ENCODE measurements at places on chromosomes 2 and 18. TPM values are rescaled to one million over a fixed set of nuclear protein-coding genes. Genes with fewer than 3 reads are reported as not detected.

- 0 out of 2 replicates have a peak overlapping the region, but pooled peaks have one; percentile 27 for H3K27ac ChIP-seq
- H3K4me3 ChIP-seq, result peak overlapping the region; percentile 65
Measured at GRCh38 chr2:42809819-42810120, 17.4 kb upstream of the HAAO start.

DNA sequence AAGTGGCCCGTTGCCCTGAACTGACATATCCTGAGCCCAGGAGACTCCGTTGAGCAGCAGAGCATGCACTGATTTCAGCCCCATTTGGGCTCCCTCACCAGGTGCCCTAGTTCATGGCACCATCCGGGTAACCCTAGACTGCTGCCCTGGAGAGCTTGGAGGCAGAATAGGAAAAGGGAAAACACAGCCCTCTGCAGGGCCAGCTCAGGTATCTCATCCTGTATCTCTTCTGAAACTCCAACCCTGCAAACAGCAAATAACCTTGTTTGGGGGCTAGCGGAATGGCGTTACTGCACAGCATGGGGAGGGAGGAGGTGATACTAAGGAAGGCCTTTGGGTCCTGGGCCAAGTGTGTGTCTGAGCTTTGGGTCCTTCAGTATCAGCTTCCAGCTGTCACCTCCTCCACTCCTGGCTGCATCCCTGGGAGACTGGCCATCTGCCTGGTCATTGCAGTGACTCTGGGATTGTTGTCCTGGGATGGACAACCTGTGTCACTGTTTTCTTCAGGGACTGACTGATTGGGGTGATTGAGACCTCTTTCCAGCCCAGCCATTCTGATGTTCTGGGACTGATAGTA, 233.8 kb upstream of the SKOR2 start:
- H3K4me1 ChIP-seq, result peaks cover 4% of the 10 kb centered on the region
- no peaks in the 10 kb centered on the region for H3K36me3 ChIP-seq
- no peaks in the 10 kb centered on the region for H3K27me3 ChIP-seq
- H3K27ac ChIP-seq, result no peak overlapping the region

DNA sequence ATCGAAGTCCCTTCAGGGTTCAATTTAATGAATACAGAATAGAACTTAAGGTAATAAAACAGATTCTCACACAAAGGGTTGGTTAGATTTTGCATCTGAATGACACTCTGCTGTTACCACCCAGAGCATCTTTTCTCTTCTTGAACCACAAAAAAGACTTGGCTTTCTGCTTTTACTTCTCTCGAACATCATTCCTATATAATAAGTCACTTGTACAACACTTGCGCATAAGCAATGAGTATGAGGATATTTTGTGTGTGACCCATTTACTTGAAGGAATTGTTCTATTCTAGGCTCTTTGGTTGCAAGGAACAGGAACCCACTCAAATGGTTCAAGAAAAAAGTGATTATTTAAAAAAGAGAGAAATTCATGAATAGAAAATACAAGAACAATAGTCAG, 126.2 kb downstream of the NUP35 start:
- no peaks in the 10 kb centered on the region for H3K36me3 ChIP-seq

DNA sequence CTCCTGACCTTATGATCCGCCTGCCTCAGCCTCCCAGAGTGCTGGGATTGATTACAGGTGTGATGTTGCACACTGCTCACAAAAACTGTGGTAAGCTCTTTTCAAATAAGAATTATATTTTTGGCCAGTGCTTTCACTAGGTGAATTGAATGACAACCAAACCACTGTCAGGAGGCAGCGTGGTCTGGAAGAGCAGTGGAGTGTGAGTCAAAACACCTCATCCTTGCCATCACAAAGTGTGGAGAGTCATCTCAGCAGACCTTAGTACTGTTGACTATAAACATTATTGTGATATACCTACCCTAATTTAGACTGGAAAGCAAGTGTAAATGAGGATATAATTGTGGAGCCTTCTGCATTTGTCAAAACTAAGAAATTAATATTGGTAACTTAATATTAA, 61.3 kb downstream of the UBE2E3 start:
- DNase-seq, result no peak
- H3K36me3 ChIP-seq, result no peaks in the 10 kb centered on the region
- no peaks in the 10 kb centered on the region for H3K27me3 ChIP-seq
- no peak overlapping the region for H3K27ac ChIP-seq

The CYP26B1 gene
- total RNA-seq, result 0.42 TPM

DNA sequence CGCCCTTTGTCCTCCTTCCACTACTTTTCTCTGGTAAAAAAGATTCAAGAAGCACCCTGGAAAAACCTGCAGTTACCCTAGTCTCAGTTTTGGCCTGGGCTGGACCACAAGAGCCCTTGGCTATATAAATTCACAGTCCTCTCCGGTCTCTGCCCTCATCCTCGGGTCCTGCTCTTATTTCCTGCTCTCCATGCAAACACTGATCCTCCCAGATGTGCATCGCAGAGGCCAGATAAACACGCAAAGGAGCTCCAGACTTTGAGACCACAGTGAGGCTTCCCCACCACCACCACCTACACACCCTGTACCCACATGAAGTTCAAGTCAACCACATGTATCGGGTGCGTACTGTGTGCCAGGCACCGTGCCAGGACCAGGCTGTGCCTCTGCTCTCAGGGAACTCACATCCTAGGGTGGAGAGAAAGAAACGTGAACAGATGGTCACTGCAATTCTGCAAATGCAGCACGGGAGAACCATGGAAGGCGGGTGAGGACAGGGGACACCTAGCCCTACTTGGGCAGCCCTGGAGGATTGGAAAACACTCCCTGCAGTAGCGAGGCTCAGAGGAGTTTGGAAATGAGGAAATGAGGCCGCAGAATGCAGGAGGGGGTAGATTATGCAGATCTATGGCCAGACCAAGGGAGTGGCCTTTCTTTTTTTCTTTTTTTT, 7.4 kb downstream of the CTDSP1 start:
- H3K27me3 ChIP-seq, result no peaks in the 10 kb centered on the region
- peaks cover 8% of the 10 kb centered on the region for H3K36me3 ChIP-seq
- H3K4me1 ChIP-seq, result peaks cover 22% of the 10 kb centered on the region
- no peak for DNase-seq
- H3K27ac ChIP-seq, result peak overlapping the region; percentile 96

The PLCL1 gene
- 0.11 TPM for total RNA-seq

DNA sequence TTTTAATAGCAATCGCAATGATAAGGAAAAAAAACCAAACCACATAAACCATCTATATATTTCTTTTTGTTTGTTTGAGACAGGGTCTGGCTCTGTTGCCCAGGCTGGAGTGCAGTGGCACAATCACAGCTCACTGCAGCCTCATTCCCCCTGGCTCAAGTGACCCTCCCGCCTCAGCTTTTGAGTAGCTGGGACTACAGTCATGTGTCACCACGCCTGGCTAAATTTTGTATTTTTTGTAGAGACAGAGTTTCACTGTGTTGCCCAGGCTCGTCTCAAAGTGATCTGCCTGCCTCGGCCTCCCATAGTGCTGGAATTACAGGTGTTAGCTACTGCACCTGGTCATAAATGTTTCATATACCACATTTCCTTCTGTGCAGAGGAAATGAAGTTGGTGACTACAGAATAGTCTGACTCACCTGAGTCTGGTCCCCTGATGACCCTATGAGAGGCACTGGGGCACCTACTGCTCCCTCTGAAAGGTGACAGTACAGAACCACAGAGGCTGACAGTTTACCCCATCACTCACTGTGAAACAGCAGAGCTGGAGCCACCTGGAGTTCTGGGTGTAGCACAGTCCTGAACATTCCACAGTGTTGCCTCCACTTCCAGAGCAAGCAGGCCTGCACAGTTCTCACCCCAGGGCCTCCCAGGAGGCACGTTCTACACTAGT, 183.7 kb upstream of the PXDN start:
- no peaks in the 10 kb centered on the region for H3K27me3 ChIP-seq
- no peak overlapping the region for H3K27ac ChIP-seq
- 0 out of 2 replicates have a peak, but pooled peaks cover 4% of the 10 kb centered on the region for H3K4me1 ChIP-seq
- H3K36me3 ChIP-seq, result no peaks in the 10 kb centered on the region
- H3K4me3 ChIP-seq, result no peak overlapping the region

DNA sequence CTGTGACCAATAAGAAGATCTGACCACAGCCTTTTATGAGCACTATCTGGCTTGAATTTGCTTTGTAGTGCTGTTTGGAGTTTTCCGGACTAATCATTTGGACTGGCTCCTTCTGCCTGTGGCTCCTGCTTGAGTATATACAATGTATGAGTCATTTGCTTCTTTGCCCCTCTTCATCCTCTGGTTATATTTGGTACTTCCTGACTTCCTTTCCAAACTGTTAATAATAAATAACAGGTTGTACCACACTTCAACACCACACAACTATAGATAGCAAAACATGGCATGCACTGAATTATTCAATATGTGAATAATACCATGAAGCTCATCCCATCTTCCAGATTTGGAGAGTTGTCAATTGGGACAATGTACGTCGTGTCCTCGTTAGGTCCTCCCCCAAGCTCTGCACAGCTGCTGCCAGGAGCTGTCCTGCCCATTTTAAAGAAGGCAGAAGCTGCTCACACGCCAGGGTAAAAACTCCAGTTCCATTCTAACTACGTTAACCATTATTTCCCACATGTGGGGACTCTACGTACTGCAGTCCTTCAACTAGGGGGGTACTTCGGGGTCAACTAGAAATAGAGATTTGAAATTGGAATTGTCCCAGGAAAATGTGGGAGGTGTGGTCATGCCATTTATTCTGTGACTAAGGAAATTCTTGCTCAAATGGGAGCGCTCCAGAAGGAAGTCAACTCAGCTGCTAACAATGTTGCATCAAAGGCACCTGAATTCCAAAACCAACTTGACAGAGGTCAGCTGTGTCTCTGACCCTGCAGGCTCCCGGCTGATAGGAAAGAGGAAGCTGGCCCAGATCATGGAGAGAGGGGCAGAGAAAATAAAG, 38.1 kb downstream of the ST8SIA5 start:
- no peak for DNase-seq
- no peak overlapping the region for H3K4me3 ChIP-seq
- H3K27ac ChIP-seq, result no peak overlapping the region
- H3K4me1 ChIP-seq, result peaks cover 16% of the 10 kb centered on the region

DNA sequence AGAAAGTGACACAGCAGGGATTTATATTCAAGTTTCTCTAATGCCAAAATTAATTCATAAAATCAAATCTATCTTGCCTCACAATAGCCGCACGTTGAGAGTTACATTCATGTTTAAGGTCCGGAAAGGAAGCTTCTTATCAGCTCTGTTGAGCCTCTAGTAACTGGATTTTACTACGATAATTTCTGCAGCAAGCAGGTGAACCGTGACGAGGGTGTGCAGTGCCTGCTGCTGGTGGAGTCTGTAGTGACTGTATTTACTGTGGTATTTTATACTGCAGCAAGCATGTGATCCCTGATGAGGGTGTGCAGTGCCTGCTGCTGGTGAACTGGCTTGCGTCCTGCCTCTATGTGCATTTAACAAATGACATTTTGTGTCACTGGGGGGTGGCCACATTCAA, 120.0 kb downstream of the SNTG2 start:
- peaks cover 15% of the 10 kb centered on the region for H3K4me1 ChIP-seq
- no peak for DNase-seq
- H3K4me3 ChIP-seq, result no peak overlapping the region
- H3K27me3 ChIP-seq, result peaks cover 21% of the 10 kb centered on the region
- peaks cover 19% of the 10 kb centered on the region for H3K36me3 ChIP-seq

The PAX8 gene
- total RNA-seq, result 0.66 TPM

GRCh38 chr2:46329803-46330775, 32.9 kb downstream of the EPAS1 start:
- H3K4me1 ChIP-seq, result peaks cover 19% of the 10 kb centered on the region
- no peaks in the 10 kb centered on the region for H3K36me3 ChIP-seq
- DNase-seq, result no peak

- H3K36me3 ChIP-seq, result no peaks in the 10 kb centered on the region
- H3K27me3 ChIP-seq, result no peaks in the 10 kb centered on the region
- peaks cover 5% of the 10 kb centered on the region for H3K4me1 ChIP-seq
- H3K27ac ChIP-seq, result no peak overlapping the region
- no peak overlapping the region for H3K4me3 ChIP-seq
Measured at GRCh38 chr2:68925295-68925896, 27.3 kb downstream of the GKN2 start.

DNA sequence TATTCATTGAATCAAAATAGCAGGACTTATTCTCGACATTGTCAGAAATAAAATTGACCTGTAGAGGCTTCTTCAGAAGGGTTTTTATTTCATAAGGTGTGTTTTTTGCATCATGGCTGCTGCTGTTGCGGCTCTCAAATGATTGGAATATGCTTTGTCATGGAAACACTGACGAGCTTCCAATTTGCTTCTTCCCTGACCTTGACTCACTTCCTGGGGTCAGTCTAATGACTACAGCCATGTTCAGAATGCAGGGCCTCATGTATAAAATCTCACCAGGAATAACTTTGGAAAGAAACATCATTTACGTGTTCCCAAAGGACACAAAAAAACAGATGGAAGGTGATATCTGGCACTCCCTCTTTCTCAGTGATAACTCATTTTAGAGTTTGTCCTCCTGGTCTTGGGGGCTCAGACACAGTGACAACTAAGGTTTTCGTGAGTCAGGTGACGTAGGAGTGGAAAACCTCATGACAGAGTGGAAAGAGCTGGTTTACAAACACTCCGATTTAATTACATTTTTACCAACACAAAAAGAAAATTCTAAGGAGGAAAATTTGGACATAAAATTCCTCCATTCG, 467.0 kb upstream of the RAB12 start:
- peak overlapping the region; percentile 64 for H3K27ac ChIP-seq
- H3K27me3 ChIP-seq, result no peaks in the 10 kb centered on the region
- no peak for DNase-seq

DNA sequence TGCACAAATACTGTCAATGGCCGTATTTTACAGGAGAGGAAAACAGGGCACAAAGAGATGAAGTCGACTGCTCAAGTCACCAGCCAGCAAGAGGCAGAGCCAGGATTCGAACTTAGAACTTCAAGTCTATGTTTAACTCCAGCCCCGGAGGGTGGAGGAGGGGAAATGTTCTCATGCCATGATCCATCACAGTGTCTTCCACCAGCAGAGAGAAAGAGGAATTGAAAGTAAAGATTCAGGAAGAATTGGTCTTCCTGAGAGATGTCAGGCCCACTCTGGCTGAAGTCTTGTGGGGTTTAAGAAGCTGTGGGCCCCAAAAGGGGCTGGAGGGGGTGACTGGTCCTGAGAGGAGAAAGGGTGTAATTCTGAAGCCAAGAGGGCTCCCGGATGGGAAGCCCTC, 260.0 kb downstream of the TNS1 start:
- no peak for DNase-seq
- H3K27me3 ChIP-seq, result no peaks in the 10 kb centered on the region
- no peak overlapping the region for H3K4me3 ChIP-seq
- H3K27ac ChIP-seq, result no peak overlapping the region
- no peaks in the 10 kb centered on the region for H3K4me1 ChIP-seq
- H3K36me3 ChIP-seq, result no peaks in the 10 kb centered on the region

The AQP12B gene
- total RNA-seq, result not detected

GRCh38 chr2:241009601-241010530, 11.4 kb downstream of the SNED1 start:
- peaks cover 10% of the 10 kb centered on the region for H3K27me3 ChIP-seq
- no peak overlapping the region for H3K27ac ChIP-seq
- DNase-seq, result peak; percentile 67

DNA sequence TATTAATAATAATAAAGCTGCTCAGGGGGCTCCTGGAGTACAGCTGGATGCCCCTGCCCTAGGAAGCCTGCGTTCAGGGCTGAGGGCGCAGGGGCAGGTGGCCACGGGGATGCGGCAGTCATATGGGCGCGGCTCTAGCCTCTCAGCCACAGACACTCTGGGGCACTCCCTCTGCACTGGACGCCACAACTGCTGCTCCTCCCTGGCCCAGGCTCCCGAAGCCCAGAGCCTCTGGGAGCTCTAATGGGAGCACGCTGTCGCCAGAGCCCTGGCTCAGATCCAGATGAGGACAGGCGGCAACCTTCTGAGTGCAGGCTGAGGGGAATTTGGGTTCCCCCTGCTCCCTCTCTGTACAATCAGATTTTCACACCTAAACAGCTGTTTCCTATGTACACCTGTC, 93.6 kb downstream of the MTCL1 start:
- H3K4me1 ChIP-seq, result peaks cover 79% of the 10 kb centered on the region
- no peaks in the 10 kb centered on the region for H3K27me3 ChIP-seq
- H3K4me3 ChIP-seq, result no peak overlapping the region
- DNase-seq, result no peak
- H3K27ac ChIP-seq, result peak overlapping the region; percentile 45
- peaks cover 37% of the 10 kb centered on the region for H3K36me3 ChIP-seq

Data from WTC11 (cell line).